H54 (cell line): ENCODE measurements at places on chromosomes 3 and 15.
A peak's percentile ranks its signal among the peaks of the same experiment; 100 is the strongest.

GRCh38 chr3:120182613-120183511 is 88.6 kb upstream of the GSK3B start:
- DNase-seq: no peak

DNA sequence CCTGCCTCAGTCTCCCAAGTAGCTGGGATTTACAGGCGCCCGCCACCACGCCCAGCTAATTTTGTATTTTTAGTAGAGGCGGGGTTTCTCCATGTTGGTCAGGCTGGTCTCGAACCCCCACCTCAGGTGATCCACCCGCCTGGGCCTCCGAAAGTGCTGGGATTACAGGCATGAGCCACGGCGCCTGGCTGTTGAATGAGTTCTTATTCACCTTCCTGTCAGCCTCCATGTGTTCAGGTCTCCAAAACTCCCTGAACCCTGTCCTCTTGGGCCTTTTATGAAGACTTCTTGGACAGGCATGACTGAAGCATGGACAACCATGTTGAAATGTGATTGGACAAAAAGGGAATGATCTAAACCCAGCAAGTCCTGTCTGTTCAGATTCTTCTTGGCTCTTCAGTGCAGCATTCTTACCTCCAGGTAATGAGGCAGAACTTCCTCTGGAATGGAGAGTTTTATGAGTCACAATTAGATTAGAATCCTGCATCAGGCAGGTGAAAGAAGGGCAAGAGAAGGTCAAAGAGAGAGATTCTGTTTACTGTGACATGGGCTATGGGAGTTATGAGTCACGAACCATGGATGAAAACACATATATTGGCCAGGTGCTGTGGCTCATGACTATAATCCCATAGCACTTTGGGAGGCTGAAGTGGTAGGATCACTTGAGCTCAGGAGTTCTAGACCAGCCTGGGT is 23.1 kb upstream of the EIF4A2 start:
- no peak for DNase-seq

- DNase-seq: no peak
These were observed 203.3 kb downstream of the TP63 start for GRCh38 chr3:189834462-189834861.

GRCh38 chr3:175238801-175239200 is 379.7 kb downstream of the NAALADL2 start:
- no peak for DNase-seq

DNA sequence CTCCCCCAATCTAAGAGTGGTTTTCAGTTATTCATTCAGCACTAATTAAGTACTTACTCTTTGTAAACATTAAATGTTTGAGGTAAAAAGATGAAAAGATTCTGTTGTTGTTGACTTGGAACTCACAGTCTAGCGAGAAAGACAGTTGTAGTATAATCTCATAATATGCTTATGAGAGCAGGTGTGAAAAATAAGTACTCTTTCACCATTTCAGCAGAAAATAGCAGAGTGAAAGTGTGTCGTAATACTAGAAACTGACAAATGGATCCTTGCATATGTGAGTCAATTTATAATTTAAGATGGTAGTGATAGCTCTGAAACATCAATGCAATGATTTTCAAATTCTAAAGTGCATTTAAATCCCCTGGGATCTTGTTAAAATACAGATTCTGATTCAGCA is 618.8 kb upstream of the CCDC54 start:
- no peak for DNase-seq

- no peak for DNase-seq
These were observed 67.8 kb upstream of the SEC61A1 start for GRCh38 chr3:127984241-127984975.

GRCh38 chr3:153864793-153865192 is 256.4 kb upstream of the ARHGEF26 start:
- no peak for DNase-seq

DNA sequence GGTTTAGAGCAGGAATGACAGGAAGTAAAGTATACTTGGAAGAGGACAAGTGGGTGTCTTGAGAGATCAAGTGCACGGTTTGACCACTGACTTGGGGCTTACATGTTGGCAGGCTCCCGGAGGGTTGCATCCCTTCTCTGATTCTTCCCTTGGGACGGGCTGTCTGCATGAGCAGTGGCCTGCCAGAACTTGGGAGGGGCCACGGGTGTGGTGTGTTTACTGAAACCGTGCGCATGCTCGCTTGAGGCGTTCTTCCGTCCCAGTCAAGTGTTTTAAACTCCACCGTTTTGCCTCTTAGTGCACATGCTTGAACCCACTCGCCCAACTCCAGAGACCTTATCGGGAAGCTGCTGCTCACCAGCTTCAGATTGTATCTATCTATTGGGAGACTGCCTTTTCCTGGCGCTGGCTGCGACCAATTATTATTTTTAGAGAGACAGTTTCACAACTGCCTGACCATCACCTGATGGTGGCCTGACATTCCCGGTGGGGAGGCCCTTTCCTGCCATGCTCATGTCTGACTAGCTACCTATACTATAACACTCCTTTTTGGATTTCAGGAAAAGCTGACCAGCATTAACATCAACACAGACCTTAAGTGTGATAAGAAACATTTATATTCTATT is 14.9 kb upstream of the C3orf22 start:
- DNase-seq: no peak

DNA sequence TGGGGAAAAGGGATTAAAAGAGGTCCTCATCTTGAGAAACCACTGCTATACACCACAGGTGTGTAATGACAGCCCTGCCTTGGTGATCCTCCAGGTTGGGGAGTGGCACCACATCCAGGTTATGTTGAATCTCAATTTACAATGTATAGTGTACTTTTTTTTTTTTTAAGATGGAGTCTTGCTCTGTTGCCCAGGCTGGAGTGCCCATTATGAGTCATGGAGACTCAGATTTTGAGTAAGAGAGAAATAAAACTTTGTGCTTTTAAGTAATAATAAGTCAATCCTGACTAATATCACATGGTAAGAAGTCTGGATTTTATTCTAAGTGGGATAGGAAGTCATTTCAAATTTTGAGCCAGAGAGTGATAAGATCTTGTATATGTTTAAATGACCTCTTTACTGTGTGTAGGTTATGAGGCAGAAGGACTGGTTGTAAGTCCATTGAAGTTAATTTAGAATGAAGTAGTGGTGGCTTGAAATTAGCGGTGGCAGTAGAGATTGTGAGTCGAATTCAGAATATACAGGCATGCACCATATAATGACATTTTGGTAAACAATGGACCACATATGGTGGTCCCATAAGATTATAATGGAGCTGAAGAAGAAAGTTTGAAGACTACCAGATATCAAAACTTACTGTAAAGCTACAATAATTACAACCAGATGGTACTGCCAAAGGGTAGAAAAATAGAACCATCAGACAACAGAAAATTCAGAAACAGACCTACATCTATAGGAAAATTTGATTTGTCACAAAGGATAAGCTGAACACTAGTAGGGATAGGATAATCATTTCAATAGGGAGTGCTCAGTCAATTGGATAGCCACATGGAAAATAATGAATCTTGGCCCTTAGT is 20.7 kb downstream of the POPDC2 start:
- no peak for DNase-seq

- no peak for DNase-seq
These were observed 23.0 kb downstream of the CRYGS start for GRCh38 chr3:186520957-186521842.

- no peak for DNase-seq
These were observed 188.8 kb upstream of the PRICKLE2 start for GRCh38 chr3:64414043-64414442.

DNA sequence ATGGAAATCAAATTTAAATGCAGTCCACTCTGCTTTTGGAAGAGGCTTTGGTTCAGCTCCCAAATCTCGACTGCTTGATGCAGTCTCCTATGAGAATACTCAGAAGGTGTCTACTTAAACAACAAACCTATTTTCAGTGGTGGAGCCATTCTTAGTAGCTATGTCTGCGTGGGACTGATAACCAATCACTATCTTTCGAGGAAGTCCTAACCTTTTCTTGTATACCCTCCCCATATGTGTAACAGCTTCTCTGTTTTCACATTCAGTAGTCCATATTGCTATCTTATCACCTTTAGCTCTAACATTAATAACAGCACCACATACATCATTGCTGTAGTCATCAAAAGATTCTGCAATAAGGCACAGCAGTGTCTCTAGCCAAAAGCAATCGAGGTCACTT is 333.0 kb upstream of the ATP11B start:
- no peak for DNase-seq

DNA sequence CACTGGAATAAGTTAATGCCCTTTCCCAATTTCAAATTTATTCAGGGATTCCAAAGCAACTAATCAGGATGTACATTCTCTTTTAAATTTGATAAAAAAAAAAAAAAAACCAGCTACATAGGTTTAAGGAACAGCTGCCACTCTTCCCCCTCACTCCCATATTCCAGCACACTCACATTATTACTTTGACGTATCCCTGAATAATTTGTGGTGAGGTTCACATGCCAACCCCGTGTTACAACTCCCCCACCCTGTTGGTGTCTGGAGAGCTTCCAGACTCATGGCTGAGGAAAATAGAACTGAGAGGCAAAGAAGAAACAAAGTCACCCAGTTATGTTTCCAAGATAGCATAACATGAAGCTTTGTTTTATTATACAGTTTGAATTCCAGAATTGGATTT is 300.5 kb upstream of the MME start:
- no peak for DNase-seq

DNA sequence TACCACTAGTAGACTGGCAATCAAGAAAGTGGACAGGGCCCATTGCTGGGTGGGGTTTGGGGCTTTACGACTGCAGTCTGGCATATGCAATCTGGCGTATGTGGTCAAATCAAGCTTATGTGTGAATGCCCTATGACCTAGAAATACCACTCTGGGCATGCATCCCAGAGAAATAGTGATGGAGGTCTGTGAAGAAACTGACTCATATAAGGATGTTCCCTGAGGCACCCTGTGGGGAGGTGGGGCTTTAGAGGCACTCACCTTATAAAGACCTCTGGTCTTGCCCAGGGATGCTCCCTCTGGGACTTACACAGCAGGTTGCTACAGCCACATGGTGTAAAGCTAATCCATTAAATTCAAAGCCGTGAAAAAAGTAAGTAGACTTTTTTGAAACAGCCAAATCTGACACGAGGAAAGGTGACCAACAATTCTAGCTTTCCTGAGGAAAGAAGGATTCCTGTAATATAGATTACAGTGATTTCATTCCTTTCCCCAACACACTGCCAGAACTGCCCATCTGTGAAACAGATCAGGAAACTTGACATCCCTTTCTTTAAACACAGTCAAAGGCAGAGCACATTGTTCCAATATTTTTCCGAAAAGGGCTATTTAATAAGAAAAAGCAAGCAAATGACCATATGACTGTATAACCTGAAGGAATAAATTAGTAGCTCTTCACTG is 13.6 kb downstream of the RARRES1 start:
- DNase-seq: peak; percentile 40

DNA sequence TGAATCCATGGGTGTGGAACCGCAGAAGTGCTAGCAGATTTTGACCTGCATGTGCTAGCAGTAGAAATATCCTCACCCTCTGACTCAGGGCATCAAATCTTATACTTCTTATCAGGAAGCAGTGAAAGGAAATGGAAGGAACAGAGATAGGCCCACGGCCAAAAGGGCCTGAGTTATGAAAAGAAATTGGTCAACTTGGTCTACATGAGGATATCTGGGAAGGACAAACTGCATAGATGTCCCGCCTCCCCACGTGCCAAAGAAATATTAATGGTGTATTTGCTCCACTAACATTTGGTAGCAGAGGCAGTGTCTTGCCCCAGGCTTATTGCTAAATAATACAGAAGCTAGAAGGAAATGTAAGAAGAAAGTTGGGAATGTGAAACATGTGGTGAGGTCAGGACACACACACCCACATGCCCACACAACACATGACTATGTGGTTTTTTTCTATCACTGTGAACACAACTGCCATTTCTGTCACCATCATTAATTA is 93.6 kb upstream of the COL8A1 start:
- no peak for DNase-seq

DNA sequence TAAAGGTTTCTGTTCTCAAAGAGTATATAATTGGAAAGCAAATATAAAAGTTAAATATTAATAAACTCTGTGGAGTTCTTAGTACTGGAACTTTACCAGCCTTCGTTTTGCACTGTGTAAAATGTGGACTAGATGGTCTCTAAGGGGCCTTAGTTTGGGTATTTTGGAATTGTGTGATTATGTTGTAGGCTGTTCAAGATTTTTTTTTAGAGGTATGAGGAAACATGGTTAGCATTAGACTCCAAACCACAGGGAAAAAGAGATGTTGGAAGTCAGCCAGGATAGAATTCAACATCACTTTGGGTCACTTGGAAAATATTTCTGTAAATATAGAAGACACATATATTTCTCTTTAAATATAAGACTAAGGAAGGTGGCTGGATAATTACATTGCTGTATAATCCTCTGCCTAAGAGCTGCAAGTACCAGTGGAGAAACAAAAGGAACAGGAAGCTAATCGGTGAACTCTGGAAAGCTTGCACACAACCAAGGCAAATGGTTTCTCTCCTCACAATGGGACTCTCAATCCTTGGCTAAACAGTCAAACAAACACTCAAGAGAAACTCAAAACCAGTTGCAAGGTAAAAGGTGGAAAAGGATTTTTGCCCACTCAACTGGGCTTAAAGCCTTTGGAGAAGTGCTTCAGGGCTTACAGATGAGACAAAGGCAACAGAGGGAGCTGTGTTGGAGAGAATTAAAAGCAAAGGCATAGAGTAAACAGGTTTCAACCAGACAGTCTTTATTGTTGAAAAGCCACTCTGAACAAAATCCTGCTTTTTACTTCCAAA is 141.7 kb downstream of the NR1D2 start:
- no peak for DNase-seq

DNA sequence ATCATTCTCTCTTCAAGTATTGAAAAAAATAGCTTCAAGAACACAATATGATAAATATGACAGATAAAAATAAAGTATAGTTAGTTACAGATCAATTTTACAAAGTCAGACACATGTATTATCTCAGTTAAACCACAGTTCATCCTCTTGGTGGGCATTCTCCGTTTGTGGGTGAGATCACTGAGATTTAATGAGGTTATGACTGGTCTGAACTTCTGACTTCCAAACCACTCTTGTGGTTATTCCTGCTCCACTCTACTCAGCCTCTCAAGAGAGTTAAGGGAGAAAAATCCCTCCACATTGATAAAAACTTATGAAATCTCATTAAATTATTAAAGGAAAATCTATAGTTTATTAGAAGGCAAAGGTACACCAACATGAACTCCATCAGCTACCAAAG is 229.9 kb upstream of the LRTM1 start:
- DNase-seq: no peak

DNA sequence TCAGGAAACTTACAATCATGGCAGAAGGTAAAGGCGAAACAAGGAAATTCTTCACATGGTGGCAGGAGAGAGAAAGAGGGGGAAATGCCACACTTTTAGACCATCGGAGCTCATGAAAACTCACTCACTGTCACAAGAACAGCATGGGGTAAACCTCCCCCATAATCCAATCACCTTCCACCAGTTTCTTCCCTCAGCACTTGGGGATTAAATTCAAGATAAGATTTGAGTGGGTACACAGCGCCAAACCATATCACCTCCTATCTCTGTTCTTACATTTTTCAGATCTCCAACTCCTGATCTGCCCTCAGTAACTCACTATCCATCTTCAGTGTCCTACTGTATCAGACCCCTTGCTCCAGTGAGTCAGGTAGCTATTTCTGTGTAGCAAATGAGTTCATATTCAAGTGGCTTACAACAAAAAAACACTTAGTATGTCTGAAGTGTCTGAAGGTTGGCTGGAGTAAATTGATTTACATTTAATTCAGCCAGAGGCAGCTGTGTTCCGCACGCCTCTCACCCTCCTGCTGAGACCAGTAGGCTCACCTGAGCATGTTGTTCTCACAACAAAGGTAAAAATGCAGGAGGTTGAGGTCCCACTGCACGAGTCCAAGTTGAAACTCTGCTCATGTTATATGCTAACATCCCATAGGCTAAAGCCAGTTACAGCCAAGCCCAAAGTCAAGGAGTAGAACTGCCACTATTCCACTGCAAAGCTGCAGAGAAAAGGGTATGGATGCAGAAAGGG is 180.7 kb upstream of the LMCD1 start:
- no peak for DNase-seq
